Spleen (tissue), 13 donors: ENCODE measurements at places on chromosomes 1 and 21. TPM values are rescaled to one million over a fixed set of nuclear protein-coding genes. Genes with fewer than 3 reads are reported as not detected.
A peak's percentile ranks its signal among the peaks of the same experiment; 100 is the strongest.

GRCh38 chr1:57214951-57215575, 208.8 kb downstream of the DAB1 start:
- H3K27ac ChIP-seq = no peak overlapping the region
- H3K4me1 ChIP-seq = no peaks in the 10 kb centered on the region
- no peaks in the 10 kb centered on the region for H3K36me3 ChIP-seq
- no peak for DNase-seq

- peak within 1 kb of the TSS; percentile 33 for H3K4me3 ChIP-seq
- no peak within 1 kb of the TSS for H3K27ac ChIP-seq
- peaks cover 31% of the 10 kb centered on the region for H3K27me3 ChIP-seq
- DNase-seq = no peak
- H3K36me3 ChIP-seq = no peaks in the 10 kb centered on the region
These were observed at the start of gene PTGFR for GRCh38 chr1:78490861-78491450. TSS of gene PTGFR (plus strand) at chr1:78490974. CDS start at chr1:78492744, 1,770 bp downstream.

DNA sequence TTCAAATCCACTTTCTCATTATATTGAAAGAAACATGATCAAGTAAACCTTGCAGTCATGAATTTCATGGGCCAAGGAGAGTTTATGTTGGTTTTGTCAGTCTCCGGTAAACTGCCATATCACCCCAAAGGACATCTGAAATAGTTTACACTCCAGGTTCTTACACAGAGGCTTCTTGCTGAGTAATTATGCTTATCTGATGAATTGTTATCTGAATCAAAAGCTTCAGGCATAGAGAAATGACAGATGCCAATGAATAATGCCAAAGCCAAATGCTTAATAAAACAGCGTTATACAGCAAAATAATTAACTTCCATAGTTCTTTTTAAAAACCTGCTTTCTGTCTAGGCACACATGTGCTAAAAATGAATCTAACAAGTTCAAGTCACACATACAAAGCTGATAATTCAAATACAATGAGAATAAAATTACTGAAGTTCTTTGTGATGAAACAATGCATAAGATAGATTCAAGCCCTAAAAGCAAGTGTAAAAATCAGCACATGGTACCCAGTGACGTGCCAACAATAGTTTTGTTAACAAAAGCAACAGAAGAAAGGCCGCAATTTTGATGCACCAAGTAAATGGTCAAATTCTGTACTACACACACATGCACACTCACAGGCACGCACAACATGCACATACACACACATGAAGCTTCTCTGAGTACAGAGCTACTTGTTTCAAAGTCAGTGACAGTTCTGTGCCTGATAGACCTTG, 109.2 kb downstream of the SLC44A5 start:
- no peaks in the 10 kb centered on the region for H3K4me1 ChIP-seq
- H3K27ac ChIP-seq = no peak overlapping the region
- no peak for DNase-seq

GRCh38 chr21:44437696-44438431, 17.4 kb upstream of the LRRC3 start:
- peaks cover 6% of the 10 kb centered on the region for H3K4me1 ChIP-seq
- peaks cover 59% of the 10 kb centered on the region for H3K36me3 ChIP-seq
- no peak overlapping the region for H3K4me3 ChIP-seq
- H3K27me3 ChIP-seq = no peaks in the 10 kb centered on the region

- H3K27ac ChIP-seq = no peak overlapping the region
- H3K27me3 ChIP-seq = no peaks in the 10 kb centered on the region
- H3K4me1 ChIP-seq = no peaks in the 10 kb centered on the region
- no peak for DNase-seq
These were observed 6.8 kb downstream of the CDCA8 start for GRCh38 chr1:37699147-37699546.

DNA sequence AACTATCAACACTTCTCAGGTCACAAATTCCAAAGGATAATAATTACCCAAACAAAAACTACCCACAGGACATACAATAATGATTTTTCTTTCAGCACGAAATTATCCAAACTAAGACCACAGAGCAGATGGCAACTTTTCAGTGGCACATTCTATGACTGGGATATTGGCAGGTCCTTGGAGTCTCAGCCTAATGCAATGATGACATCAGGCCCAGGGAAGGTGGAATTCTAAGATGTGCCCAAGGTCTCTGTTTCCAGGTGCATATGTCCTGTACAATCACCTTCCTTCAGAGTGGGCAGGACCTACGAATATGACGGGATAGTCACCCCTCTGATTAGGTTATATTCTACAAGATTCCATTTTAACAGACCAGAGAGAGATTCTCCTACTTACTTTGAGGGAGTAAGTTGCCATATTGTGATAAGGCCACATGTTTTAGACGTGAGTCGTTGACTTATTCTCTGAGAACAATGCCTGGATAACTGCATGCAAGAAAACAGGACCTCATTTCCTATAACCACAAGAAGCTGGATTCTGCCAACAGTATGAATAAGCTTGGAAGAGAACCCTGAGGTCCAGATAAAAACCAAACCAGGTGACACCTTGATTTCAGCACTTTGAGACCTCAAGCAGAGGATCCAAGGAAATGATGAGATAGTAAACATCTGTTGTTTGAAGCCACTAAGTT, 69.9 kb downstream of the ZC3H11B start:
- no peak overlapping the region for H3K4me3 ChIP-seq
- no peaks in the 10 kb centered on the region for H3K36me3 ChIP-seq
- no peak overlapping the region for H3K27ac ChIP-seq
- H3K4me1 ChIP-seq = no peaks in the 10 kb centered on the region
- H3K27me3 ChIP-seq = no peaks in the 10 kb centered on the region

Gene EFCAB7
- total RNA-seq = 6.3 TPM

Gene TAS1R1
- 0.63 TPM for total RNA-seq

Gene LCE3D
- total RNA-seq = not detected

Gene ERG
- 60.0 TPM for total RNA-seq
